ENCODE measurements at places on chromosomes 11 and 22.

DNA sequence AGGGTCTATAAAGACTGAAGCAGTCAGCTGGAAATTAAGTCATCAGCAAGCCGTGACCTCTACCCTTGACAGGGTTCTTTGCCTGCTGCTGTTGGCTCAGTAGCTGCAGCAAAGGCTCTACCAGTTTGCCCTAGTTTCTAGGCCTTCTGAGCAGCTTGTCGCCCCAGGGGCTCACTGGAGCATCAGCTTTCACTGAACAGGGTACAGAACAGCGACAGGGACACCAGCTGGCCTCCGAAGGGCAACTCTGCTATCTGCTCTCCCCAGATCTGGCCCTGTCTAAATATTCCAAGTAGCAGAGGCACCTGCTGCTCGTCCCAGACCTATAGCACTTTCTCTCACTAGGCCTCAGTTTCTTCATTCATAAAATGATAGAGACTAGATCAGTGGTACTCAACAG lies 42.4 kb downstream of the SMCO4 start:
- no peak for DNase-seq

DNA sequence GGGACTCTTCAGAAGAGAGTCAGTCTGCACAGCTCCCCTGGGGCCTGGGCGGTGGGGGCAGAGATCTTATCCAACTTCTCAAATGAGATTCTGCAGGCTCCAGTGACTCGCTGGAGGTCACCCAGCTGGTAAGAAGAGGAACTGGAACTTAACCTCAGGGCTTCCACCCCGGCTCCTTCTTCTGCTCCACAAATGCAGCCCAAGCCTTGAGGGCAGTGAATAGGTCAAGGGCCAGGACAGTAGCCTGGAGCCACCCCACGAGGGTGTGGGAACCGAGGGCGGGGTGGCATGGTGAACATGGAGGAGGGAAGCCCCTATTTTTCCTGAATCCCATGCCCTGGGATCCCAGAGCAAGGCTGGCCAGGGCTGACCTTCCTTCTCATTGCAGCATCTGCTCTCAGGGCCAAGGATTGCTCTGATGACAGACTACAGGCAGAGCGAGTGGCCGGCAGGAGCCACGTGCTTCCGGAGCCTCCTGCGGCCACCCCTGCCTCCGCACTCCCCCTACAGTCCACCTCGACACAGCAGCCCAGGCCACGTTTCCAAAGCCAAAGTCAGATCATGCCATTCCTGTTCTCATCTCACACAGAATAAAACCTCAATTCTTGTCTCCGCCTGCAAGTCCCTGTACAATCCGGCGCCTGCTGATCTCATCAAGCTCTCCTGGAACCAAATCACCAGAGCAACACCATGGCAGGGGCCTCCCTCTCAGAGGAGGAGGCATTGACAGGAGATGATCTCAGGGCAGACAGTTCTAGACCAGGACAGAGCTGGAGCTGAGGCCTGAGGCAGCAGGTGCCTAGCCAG lies 21.1 kb upstream of the UPK3A start:
- peak; percentile 37 for DNase-seq

DNA sequence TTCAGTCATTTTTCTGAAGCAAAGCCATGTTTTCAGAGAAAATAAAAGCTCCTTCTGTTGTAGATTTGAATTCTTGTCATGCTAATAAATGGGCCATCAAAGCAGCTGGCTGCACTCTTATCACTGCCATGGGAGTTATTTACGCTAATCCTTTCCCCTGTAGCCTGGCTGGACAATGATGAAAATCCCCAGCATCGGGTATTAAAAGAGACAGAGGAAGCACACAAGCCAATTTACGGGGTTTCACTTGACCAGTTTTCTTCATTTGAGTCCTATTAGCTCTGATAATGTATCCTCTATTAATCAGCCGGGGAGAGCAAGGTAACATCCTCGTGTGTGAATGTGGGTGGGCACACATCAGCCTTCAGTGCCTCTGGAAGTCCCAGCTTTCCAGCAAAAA lies 470.2 kb upstream of the API5 start:
- DNase-seq: no peak

- DNase-seq: no peak
Observed at GRCh38 chr11:20060647-20061205, 99.5 kb downstream of the DBX1 start.

GRCh38 chr11:66766681-66767080 lies 37.7 kb upstream of the SPTBN2 start:
- DNase-seq: no peak

GRCh38 chr11:60118338-60118737 lies 29.9 kb downstream of the MS4A2 start:
- DNase-seq: no peak

DNA sequence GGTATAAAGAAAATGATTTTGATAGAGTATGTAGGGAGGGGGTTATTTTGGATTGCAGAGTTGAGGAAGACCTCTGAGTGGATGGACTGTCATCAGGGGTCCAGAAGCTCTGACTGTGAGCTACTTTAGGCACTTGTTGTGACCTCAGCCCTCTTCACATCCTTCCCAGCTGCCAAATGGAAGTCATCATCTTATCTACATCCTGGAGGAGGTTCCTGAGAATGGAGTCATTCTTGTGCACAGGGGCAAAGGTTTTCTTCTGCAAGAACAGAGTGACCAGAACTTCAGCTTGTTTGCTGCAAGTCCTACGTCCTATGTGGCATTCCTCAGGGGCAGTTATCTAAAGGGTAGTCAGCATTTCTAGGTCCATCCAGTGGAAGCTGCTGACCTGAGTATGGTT lies 393.8 kb downstream of the AASDHPPT start:
- DNase-seq: no peak
